ENCODE measurements at places on chromosomes 6 and 20.

- DNase-seq, result no peak
Measured at GRCh38 chr6:109717971-109718370, 26.9 kb downstream of the FIG4 start.

DNA sequence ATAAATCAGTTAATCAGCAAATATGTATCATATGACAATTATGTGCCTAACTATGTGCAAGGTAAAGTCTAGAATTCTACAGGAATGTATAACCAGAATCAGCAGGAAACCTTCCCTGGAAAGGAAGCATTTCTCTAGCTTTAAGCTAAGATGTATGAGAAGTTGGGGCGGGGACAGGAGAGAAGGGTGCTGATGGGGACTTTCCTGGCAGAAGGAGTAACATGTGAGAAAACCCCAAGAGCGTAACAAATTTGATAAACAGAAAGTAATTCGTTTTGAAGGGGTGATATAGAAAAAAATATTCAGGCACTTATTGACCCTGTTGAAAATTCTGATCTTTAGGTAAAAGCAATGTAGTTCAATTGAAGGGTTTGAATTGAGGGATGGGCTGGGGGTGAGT is 226.1 kb downstream of the KHDRBS2 start:
- DNase-seq, result no peak

- DNase-seq, result no peak
Measured at GRCh38 chr6:1067346-1067745, 244.6 kb upstream of the FOXQ1 start.

- no peak for DNase-seq
Measured at GRCh38 chr6:142693441-142693840, 251.5 kb downstream of the HIVEP2 start.

DNA sequence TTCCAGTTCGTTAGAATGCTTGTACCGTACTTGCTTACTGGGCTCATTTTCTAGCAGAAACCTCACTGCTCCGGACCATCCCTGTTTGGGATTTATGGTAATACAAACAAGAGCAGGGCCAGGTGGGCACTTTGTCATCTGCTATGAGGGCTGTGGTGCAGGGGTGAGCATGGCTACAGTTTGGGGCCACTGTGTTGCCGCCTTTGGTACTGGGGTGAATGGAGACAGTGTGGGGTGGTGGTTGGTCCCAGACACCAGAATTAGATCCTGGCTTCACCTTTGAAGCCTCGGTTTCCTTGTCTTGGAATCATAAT is 95.0 kb downstream of the TOX2 start:
- DNase-seq, result no peak

DNA sequence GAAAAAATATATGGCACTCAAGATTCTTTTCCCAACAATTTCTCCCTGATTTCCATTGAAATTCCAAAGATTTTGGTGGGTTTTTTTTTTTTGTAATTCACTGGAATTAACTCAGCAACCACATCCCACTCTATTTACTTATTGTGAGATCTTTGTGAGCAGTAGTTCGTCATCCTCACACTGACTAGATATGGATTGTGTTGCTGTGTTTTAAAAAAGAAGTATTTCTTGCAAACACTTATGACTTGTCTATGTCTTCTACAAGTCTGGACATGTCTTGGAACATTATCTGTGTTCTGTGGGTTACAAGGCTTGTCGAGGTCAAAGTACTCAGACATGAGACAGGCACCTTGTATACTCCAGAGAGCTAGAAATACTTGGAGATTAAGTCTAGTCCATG is 7.3 kb upstream of the TENT5A start:
- no peak for DNase-seq

GRCh38 chr6:128914051-128914450 is 31.1 kb downstream of the LAMA2 start:
- no peak for DNase-seq

GRCh38 chr20:59994697-59995122 is 36.5 kb downstream of the CDH26 start:
- no peak for DNase-seq

DNA sequence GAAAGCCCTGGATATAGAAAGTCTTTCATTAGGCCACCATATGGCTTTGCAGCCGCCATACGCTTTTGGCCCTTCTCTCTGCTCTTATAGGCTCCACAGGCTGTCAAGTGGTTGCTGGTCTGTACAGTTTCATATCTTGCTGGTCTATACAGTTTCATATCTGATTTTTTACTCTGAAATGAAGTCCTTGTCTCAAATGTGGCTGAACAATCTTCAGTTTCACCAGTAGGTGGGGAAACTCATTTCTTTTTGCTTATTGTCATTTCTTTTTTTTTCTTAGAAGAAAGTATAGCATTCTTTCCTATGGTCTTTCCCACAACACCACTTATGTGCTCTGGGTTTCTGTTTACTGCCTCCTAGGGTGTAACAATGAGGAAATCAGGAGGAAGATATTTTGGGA is 771.4 kb upstream of the MMS22L start:
- no peak for DNase-seq

DNA sequence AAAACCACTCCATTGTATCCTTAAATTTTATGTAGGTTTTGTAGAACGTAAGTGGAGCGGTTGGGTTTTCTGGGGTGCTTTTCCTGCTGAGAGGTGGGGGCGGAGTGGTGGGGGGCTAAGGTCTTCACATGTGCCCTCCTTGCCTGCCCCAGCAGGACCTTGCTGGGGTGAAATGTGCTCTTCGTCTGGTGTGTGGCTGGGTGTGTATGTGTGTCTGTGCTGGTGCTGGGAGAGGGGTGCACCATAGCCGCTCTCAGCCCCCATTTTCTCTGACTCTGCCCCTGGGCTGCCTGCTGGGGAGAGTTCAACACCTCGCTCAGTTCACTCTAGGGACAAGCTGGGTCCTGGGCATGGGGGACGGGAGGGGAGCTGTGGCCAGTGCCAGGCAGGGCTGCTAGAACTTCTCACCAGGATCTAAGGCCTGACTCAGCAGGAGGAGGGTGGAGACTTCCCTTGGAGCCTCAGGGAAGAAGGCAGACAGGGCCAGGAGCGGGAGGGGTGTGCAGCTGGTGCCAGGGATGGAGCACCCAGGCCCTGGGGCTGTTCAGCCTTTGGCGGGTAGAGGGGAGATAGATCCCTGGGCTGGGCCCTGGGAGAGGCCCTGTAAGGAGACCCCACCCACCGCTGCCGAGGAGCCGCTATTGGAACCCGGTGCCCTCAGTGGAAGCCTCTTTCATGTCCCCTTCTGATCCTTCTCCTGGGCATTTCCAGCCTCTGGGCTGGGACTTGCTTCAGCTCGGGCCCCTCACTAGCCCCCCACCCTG is 4.8 kb downstream of the SOX18 start:
- no peak for DNase-seq

Data from stimulated activated CD8-positive, alpha-beta memory T cell treated with anti-CD3 and anti-CD28 coated beads, Interleukin-15, amount 100 ng/mL, for 24 hours (primary cell).